ENCODE measurements at places on chromosomes 11 and 22.

DNA sequence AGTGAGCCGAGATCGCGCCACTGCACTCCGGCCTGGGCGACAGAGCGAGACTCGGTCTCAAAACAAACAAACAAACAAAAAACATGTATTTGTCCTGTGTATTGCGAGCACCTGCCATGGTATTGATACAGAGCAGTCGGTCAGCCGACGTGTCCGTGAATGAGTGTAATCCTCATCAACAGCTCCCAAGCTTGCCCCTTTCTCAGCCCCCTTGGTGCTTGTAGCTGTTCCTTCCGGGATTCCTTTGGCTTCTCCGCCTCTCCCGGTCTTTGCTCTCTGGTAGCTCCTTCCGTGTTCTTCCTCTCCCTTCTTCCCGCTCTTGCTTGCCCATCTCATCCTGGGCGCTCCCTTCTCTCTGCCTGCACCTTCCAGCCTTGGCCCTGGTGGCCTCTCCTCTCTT lies 10.9 kb downstream of the ZNF74 start:
- DNase-seq = no peak

GRCh38 chr11:24609192-24610119 lies 112.6 kb downstream of the LUZP2 start:
- DNase-seq = no peak

DNA sequence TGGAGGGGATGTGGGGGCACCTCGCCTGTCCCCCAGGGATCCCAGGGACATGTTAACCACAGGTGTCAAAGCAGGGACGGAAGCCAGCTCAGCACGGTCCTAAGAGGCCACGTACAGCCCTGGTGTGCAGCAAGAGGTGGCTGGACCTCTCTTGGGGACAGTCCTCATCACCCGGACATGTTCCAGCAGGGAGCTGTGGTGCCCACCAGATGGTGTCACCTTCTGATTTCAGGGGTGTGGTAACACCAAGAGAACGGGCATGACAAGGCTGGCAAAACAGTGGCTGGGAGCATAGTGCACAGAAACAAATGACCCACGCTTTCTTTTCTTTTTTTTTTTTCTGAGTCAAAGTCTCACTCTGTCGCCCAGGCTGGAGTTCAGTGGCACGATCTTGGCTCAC lies 25.6 kb upstream of the COMT start:
- no peak for DNase-seq

DNA sequence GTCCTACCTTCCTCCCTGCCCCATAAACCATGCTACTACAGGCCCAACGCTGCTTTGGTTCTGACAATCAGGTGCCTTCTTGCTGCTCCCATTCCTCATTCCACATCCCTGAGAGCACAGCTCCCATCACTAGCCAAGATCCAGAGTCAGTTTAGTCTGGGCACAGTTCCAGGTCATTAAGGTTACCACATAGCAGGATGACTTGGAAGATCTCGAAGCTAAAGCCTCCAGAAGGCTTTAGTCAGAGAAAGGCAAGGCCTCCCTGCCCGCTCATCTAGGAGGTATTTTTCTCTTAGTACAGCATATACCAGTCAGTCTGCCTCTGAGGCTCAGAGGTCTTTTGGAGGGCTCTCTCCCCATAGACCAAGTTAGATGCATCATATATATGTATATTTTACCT lies 30.3 kb downstream of the TRIM66 start:
- no peak for DNase-seq

DNA sequence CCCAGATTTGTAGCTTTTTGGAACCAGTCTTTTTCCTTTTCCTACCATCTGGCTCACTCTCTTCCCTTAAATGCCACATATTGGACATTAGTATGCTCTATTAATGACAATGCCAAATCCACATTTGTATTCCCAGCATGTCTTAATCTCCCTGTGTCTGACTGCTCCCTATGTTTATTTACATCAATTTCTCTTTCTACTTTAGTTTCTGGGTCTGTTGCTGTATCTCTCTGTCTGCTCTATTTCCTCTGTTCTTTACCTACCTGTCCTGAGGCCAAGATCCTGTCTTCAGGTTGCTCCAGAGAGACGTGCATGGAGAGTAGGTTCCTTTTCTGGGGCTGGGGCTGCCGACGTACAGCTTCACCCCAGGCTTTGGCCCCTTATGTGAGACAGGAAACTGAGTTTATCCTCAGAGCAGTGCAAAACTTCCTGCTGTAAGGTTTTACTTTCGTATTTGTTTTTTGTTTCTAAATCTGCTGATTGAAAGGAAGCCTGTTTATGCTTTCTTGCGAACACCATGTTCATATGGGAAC lies 25.6 kb downstream of the OR2AG2 start:
- peak; percentile 35 for DNase-seq

GRCh38 chr22:38956551-38956950 lies 858 bp upstream of the APOBEC3A start:
- no peak for DNase-seq

DNA sequence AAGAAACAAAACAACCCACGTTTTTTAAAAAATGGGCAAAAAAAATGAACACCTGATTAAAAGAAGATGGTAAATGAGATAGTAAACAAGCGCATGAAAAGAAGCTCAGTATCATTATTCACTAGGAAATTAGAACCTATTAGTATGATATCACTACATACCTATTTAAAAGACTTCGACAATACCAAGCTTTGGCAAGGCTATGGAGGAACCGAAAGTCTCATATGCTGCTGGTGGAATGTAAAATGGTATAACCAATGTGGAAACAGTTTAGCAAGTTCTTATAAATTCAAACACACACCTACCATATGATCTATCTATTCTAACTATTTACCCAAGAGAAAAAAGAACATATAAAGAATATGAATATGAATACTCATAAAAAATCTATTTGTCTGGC lies 143.8 kb downstream of the APOL5 start:
- DNase-seq = no peak

DNA sequence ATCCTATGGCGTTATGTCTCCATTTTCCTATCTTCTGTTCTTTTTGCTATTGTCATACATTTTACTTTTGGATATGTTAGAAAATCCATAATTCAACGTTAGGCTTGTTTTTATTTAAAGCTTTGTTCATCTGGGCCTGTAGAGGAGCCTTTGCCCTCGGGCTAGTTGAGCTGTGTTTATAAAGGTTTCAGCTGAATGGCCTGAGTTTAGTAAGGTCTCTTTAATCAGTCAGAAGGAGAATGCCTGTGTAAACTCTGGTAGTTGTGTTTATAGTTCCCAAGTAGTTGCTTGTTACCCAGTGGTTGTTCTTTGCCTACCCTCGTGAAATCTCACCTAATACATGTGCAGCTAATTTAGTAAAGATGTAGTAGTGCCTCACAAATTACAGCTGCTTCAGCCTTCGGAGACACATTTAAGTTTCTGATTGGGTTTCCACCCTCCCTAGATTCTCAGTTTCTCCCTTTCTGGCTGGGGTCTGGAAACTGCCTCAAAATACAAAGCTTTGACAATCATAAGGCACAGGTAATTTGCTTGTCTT lies 33.1 kb downstream of the MTMR3 start:
- DNase-seq = no peak

DNA sequence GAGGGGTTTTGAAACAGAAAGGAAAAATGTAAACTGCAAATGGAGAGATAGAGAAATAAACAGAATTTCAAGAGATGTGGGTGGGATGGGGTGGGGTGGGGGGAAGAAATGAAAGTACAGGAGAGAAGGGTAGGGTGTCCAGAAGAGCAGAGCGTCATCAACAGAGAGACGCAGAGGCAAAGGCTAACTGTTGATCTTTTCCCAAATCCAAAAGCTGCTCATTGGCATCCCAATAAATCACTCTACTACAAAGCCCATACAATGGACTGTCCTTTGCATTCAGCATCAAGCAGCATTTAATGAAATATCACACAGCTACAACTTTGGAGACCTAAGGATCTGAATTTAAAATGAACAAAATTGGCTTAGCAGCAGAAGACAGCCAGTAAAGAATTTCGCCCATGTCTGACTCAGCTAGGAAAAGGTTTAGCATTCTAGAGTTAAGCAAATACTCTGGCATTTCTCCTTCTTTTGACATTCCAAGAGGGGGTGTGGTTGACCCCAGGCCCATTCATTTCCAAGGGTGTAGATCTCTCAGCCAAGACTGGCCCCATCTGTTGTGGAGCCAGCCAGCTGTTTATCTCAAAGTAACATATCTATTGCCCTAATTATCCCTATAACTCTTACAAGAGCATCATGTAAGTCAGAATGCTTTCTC lies 1.5 kb downstream of the RAB30 start:
- DNase-seq = no peak

- no peak for DNase-seq
Measured at GRCh38 chr11:24543771-24544170, 46.9 kb downstream of the LUZP2 start.

DNA sequence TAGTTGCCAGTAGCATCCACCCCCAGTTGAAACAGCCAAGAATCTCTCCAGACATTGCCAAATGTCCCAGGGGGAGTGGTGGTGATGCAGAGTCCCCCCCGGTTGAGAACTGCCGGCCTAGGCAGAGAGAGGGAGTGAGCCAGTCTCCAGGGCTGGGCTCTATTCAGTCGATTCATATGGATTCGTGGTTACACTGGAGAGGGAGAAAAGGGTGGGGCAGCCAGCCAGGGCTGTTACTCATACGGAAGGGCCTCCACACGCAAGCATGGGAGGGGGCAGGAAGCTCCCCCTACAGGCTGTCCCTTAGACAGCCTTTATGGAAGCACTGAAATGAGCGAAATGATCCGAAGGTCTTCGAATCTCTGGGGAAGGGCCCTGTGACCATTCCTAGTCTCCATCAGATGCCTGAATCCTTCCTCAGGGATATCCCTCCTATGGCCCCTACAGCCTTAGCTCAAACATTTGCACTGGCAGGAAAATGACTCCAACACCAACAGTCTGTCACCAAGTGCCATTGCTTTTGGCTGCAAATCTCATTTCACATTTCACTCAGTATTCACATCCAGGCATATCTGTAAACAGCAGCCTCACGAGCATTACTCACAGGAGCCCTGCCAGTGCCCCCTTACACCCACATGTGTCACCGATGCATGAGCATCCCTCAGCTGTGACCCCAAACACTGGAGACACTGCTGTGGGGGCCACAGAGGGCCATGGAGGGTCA lies 18.4 kb upstream of the TLCD5 start:
- no peak for DNase-seq

DNA sequence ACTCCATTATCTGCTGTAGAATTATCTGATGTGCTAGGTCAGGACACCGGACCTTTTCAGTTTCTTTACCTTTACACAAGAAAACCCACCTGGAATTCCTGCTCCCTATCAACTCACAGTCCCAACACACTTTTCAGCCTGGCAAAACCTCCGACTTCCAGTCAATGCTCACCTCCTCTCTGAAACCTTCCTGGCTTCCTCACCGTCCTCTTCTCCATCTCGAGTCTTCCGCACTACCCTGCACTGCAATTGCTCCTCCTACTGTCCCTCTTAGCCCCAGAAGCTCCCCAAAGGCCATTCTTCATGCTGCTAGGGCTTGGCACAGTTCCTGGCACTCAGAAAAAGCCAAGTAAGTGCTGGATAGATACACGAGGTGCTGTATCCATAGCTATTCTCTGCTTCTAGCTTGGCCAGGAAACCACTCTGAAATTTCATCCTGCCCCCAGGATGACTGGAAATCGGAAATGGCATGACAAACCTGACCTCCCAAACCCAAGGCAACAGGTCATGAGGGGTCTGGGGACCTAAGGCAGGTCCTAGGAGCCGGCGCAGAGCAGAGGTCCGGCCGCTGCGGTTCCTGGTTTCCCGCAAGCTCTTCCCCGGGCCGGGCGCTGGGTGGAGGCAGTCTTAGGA lies 702 bp downstream of the SYN3 start:
- no peak for DNase-seq

- no peak for DNase-seq
Measured at GRCh38 chr22:19852177-19852781, 2.4 kb downstream of the GNB1L start.

DNA sequence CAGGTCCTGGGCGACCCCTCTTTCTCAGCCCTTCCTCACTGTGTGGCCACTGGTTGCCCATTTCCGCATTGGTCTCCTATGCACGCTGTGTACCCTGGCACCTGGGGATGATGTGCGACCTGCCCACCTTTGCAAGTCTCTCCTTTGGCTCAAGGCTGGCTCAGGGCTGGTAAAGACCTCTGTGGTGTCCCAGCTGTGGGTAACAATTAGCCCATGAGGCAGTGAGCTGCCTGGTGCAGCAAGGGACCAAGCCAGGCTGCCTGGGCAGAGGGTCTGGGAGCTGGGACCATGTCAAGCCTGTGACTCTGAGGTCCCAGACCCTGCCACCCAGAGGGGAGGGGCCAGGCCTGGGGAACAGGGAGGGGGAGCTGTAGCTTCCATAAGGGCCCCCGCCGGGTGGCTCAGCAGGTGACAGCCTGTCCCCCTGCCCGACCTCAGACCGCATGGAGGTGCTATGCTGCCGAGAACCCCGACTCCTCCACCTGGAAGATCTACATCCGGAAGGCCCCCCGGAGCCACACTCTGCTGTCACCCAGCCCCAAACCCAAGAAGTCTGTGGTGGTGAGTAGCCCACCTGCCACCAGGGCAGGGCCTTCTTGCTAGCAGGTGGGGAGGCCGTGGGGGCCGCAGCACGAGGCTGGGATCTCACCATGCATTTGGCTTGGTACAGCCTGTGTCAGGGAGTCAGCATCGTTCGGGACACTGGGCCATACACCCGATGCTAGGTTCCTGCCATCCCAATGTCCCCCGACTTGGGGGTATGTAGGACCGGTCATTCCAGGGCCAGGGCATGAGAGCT lies 112.5 kb downstream of the KCNQ1OT1 start:
- DNase-seq = peak; percentile 1

- DNase-seq = peak; percentile 64
Measured at GRCh38 chr11:118917481-118918127, 8.1 kb downstream of the BCL9L start.

- DNase-seq = peak; percentile 19
Measured at GRCh38 chr22:40121461-40121860, 56.3 kb upstream of the TNRC6B start.

DNA sequence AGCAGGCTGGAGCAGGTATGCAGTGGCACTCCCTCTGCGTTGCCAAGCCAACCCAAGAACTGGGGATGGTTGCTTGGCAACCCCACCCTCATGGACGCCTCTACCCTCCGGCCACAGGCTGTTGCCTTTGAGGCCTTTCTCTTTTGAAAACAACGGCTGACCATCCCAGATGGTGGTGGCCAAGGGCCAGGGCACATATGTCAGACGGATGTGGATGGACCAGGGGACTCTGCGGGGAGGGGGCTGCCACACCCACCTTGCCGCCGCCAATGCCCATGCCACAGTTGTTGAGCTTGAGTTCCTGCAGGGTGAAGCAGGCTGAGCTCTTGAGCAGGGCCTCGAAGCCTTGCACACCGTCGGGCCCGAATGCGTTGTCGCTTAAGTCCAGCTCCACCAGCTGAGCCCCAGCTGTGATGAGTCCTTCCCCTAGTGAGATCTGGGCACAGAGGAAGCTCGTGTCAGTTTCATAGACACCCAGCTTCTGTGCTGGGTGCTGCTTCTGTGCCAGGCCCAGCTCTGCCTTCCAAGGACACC lies 21.5 kb downstream of the RANGAP1 start:
- DNase-seq = no peak

All from CD8-positive, alpha-beta T cell (primary cell).